ENCODE measurements at places on chromosomes 13 and 19.

DNA sequence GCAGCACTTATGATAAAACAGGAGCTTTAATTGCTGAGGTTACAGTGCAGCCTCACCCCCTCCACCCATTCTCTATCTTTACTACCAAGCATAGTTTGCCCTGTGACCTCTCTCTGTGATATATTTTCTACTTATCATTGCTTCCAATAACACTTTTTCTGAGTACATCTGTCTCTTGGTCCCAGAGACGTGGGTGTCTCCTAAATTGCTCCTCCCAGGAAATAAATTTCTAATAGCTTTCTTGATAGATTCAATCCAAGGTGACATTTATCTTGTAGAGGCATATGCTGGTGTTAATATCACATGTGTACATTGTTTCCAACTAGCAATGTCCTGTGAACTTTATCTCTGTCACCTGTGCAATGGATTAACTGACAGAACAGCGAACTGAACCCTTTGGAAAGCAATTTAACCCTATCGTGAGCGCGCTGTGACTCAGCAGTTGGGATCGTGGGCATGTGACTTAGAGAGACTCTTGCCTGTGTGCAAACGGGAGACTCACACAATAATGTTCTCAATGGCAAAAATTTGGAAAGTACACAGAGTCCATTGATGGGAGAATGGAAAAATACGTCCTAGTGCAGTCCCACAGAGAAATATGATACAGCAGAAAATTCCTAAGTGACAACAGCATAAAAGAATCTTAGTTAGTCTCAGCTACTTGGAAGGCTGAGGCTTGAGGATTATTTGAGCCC, 7.0 kb upstream of the MAP2K2 start:
- DNase-seq, result no peak

DNA sequence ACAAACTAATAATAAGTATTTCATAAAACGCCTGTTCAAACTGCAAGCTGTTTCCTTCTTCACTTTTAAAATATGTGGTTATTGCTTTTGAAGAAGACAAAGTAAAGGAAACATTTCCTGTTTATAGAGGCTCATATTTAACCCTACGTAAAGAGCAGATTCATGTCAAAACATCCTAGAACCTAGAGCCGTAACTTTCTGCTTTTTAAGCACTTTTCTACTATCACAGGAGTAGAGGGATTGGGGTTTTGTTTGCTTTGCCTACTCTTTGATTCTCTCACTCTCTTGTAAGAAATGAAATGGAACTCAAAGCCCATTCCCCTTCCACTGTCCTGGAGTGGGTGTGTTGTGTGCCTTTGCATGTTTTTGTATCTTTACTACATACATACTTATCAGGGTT, 54.0 kb upstream of the GPR183 start:
- DNase-seq, result no peak

DNA sequence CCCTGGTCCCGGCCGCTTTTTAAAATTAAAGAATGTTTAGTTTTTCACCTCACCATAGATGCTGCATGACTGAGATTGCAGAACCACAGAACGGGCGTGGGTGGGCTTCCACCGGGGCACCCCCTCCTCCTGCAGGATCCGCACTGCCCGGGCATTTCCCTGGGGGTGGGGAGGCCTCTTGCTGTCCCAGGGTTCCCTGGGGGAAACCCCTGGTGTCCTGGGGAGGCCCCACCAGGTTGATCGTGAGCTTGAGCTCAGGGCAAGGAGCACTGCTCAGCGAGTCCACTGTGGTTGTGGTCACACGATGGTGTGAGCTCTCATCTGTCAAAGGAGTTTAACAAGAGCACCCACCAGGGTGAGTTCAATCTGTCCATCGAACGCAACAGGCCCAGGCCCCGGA, 11.4 kb upstream of the TCF3 start:
- DNase-seq, result no peak

DNA sequence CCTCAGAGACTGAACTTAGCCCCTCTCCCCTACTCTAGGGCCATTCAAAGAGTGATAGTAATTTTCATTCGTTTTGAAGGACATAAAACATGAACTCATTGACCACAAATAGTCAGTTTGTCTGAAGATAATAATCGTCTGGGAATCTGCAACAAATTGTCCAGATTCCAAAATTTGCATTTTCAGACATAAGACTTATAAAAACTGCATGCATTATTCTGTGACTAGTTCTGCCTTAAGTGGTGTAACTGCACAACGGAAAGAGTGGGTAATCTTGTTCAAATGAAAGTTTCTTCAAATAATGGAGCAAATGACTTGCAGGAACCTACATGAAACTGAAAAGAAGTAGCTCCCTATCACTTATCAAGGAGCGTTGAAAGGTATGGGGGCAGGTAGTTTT, 8.4 kb downstream of the CSNK1A1L start:
- no peak for DNase-seq
